ENCODE measurements at places on chromosomes 2 and 18.

DNA sequence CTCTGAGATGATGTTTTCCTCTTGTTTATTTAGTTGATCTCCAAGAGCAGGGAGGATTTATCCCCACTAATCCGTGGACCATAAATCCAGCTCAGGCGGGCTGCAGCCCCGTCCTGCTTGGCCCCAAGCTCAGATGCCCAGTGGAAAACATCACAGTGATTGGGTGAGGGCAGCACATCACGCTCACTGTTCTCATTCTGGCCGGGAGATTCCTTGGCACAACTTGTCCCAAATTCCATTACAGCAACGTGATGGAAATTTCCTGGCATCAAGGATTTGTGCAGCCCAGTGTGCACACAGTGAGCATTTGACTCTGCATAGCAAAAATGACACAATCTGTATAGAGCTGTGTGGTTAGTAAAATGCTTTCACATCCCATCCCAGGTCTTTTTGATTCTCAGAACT lies 96.8 kb downstream of the VAPA start:
- no peak for DNase-seq

DNA sequence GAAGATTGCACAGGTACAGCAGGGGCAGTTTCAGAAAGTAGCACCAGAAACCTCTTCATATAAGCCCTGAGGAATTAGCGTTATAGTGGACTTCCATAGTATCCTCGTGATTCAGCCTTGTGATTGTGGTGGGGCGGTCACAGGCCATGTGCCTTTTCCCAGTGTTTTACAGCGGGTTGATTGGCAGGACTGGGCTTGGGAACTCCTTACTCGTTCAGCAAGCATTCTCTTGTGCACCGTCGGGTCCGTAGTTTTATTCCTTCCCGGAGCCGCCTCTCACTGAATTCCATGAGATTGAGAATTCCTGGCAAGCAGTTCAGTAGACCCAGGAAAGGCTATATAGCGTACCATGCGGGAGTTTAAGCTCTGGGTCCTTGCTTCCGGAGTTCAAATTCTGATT lies 5.2 kb downstream of the COPS8 start:
- no peak for DNase-seq

- DNase-seq = no peak
These were observed 104.3 kb upstream of the GRB14 start for GRCh38 chr2:164725542-164725941.

DNA sequence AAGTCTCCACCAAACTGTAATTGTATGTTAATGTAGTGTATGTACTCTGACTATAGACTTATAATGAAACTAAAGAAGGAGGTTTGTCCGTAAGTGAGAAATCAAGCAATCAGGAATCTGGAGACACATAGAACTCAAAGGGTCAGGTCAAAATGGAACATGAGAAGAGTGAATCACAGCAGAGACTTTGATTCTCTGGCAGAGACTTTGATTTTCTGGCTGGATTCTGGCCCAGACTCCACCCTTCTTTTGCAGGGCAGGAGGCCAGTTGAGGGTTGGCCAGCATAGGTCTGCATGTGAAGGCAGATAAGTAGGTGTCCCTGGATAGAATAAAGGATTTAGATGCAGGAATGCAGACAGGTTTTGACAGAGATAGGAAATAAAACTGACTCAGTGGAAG lies 11.0 kb upstream of the NCKAP5 start:
- DNase-seq = no peak

All from stimulated activated naive CD4-positive, alpha-beta T cell (primary cell).